Activated CD4-positive, alpha-beta T cell treated with anti-CD3 and anti-CD28 coated beads for 36 hours (primary cell): ENCODE measurements at places on chromosomes 2 and 18. TPM values are rescaled to one million over a fixed set of nuclear protein-coding genes. Genes with fewer than 3 reads are reported as not detected.

ATF2 gene
- 52.2 TPM for total RNA-seq

CNDP1 gene
- total RNA-seq: not detected

FAP gene
- total RNA-seq: not detected

RSAD2 gene
- 8.1 TPM for total RNA-seq

GRCh38 chr2:56522605-56523089, 338.9 kb downstream of the CCDC85A start:
- no peak for DNase-seq
- H3K27ac ChIP-seq: no peak overlapping the region
- H3K27me3 ChIP-seq: no peaks in the 10 kb centered on the region
- H3K4me1 ChIP-seq: no peaks in the 10 kb centered on the region
- no peak overlapping the region for H3K4me3 ChIP-seq
- no peaks in the 10 kb centered on the region for H3K36me3 ChIP-seq

DNA sequence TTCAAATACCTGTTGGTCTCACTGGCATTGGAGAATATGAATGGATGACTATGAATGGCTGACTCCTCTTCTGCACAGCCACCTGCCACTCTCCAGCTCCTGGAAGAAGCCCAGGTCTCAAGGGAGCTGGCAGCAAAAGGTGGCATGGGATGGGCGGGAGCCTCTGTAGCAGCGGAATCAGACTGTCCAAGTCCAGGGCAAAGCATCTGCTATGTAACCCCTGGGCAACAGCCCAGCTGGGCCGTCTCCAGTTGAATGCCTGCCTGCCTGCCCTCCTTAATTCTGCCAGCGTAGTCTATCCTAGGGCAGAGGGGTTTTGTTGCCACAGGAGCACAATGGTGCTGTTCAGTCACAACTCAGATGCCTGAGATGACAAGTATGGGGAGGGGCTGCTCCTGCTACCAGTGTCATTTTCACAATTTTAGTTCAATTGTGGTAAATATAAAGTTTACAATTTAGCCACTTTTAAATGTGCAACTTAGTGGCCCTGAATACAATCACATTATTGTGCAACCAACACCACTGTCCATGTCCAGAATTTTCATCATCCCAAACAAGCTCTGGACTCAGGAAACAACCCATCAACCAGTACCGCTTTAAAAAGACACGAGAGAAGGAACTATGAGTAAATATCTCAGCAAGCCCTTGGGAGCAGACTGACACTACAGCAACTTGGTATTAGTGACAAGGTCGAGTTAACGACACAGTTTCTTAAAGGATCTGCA, 115.2 kb downstream of the MYO5B start:
- no peak for DNase-seq
- H3K4me3 ChIP-seq: no peak overlapping the region
- peaks cover 2% of the 10 kb centered on the region for H3K4me1 ChIP-seq
- no peaks in the 10 kb centered on the region for H3K36me3 ChIP-seq
- peaks cover 4% of the 10 kb centered on the region for H3K27me3 ChIP-seq

GRCh38 chr2:159297042-159297707, 10.7 kb upstream of the WDSUB1 start:
- no peak for DNase-seq
- H3K27me3 ChIP-seq: peaks cover 2% of the 10 kb centered on the region
- H3K36me3 ChIP-seq: no peaks in the 10 kb centered on the region

DNA sequence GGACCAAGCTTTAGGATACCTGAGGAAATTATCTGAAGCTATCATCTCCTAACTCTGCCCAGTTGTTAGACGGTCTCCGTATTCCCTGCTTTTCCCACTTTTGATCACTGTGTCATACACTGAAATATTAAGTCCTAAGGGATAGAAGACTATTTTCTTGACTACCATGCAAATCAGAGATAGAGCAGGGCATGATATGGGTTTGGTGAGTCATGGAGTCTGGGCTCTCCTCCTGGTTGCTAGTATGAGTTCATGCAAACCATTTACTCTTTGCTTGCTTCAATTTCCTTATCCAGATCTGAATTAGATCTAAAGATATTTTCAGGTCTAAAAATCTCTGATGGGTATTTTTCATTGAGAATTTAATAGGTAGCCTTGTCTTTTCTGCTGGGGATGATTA, 55.0 kb downstream of the EHBP1 start:
- no peak overlapping the region for H3K27ac ChIP-seq
- H3K4me1 ChIP-seq: no peaks in the 10 kb centered on the region

GRCh38 chr2:102664471-102664909, 45.1 kb downstream of the SLC9A2 start:
- no peaks in the 10 kb centered on the region for H3K27me3 ChIP-seq
- peak; percentile 79 for DNase-seq
- peaks cover 49% of the 10 kb centered on the region for H3K4me1 ChIP-seq
- H3K27ac ChIP-seq: peak overlapping the region; percentile 40

DNA sequence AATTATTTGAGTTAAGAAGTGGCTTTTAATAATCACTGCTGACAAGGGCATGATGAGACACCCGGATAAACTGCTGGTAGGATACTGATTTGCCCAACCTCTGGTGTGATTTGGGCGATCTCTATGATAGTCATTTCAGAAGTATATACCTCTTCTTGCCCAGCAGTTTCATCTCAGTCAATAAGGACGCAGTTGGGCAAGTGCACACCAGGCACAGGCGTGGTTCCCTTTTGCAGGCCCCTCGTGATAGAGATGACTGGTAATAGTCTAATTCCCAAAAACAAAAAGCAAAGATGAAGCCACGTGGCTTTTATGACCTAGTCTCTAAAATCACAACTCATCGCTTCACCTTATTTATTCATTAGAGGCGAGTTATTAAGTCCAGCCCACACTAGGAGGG, 246.4 kb downstream of the PRKCE start:
- H3K27me3 ChIP-seq: no peaks in the 10 kb centered on the region
- no peak overlapping the region for H3K27ac ChIP-seq
- H3K36me3 ChIP-seq: no peaks in the 10 kb centered on the region
- DNase-seq: no peak
- no peak overlapping the region for H3K4me3 ChIP-seq
- peaks cover 2% of the 10 kb centered on the region for H3K4me1 ChIP-seq

GRCh38 chr2:15805206-15805605, 135.1 kb upstream of the MYCN start:
- no peak overlapping the region for H3K4me3 ChIP-seq
- H3K27ac ChIP-seq: no peak overlapping the region
- no peaks in the 10 kb centered on the region for H3K4me1 ChIP-seq

GRCh38 chr2:229514273-229514895, 200.0 kb downstream of the DNER start:
- no peak overlapping the region for H3K27ac ChIP-seq
- no peak overlapping the region for H3K4me3 ChIP-seq
- H3K27me3 ChIP-seq: peaks cover 10% of the 10 kb centered on the region
- H3K36me3 ChIP-seq: no peaks in the 10 kb centered on the region
